CD4-positive, alpha-beta T cell treated with Interleukin-4 for 1 hour (primary cell): ENCODE measurements at places on chromosomes 5 and 9.

DNA sequence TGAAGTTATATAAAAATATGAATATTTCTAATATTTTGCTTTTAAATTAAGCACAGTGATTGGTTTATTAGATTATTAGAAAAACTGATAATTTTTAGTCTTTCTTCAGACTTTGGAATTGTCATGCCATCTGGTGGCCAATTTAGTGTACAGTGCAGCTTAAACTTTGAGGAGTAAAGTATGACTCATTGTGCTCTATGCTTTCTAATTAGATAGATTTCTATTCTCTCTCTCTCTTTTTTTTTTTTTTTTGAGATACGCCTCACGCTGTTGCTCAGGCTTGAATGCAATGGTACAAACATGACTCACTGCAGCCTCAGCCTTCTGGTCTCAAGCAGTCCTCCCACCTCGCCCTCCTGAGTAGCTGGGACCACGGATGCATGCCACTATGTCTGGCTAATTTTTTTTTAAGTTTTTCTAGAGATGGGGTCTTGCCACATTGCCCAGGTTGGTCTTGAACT, 42.1 kb upstream of the GPR21 start:
- DNase-seq: peak; percentile 15

- DNase-seq: no peak
Observed at GRCh38 chr9:26261503-26262330, 583.5 kb upstream of the TUSC1 start.

DNA sequence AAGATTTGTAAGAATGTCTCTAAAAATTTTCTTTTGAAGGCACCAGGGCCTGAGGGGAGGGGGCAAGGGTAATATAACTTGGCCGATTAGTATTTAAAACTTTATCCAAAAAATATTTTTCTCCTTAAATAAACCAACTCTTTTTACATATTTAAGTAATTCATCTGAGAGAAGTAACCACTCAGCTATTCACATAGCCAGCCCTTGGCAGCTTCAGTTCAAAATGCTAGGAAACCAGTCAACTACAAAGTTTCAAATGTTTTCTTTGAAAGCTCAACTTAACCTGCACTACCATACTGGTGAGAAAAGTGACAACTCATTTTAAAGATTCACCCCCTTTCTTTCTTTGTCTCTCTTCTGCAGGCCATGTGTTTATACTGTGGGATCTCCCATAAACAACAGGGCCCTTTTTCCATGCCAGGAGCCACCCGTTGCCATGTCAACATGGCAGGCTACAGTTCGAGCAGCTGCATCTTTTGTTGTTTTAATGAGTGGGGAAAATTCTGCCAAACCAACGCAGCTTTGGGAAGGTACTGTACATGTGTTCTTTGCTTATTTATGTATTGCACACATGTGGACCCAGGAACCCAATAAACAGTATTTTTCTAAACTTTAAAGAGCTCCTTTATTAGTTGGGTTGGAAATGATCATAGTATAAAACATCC, 46.3 kb downstream of the AOPEP start:
- DNase-seq: no peak

DNA sequence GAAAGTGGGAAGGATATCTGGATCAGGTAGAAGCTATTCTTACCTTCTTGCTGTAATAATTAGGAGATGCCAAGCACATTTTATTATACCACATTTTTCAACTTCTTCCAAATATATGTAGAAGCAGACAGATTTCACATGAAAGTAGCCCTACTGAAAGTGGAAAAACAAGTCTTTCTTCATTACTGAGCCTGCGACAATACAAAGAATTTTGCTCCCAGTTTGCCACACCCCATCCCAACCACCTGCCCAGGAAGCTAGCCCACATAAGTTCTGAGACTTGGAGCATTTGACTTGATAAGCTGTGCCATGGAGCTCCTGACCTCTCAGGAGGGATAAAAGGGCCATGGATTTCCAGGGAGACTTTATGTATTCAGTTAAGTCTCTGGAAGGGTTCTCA, 249.1 kb upstream of the ADCY2 start:
- no peak for DNase-seq

DNA sequence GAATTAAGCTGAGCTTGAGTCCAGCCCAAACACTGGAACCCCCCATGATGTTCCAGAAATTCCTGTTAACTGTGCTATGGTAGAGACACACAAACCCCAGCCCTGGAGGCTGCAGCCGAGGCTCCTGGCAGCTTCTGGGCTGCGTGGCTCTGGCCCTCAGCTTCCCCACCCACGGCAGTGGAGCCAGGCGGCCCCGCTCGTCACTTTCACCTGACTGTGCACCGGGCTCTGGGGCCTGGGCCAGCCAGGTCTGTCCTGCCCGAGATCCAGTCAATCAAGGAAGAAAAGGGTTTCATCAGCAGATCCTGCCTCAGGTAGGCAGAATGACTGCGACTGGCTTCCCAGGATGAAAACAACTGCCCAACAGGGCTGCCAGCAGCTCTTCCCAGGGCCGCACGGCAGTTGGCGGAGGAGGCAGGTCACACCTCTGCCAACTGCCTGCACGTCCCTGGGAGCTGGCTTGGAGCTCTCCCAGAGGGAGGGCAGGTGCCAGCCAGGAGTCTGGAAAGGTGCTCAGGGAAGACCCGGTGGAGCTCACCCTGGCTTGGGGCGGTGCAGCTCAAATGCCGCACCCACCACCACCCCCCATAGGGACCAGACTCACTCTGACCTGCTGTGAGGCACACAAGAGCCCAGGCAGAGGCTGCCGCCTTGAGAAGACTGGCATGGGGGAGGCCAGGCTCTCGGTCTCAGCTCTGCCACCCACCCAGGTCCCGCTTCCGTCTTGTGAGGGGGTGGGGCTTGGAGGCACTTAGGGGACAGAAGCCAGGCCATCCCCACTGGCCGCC, 20.7 kb downstream of the BRD3 start:
- no peak for DNase-seq

GRCh38 chr9:93320591-93321219, 130.8 kb upstream of the FAM120A start:
- DNase-seq: no peak
